ENCODE measurements at places on chromosomes 4 and X. TPM values are rescaled to one million over a fixed set of nuclear protein-coding genes. Genes with fewer than 3 reads are reported as not detected.

DNA sequence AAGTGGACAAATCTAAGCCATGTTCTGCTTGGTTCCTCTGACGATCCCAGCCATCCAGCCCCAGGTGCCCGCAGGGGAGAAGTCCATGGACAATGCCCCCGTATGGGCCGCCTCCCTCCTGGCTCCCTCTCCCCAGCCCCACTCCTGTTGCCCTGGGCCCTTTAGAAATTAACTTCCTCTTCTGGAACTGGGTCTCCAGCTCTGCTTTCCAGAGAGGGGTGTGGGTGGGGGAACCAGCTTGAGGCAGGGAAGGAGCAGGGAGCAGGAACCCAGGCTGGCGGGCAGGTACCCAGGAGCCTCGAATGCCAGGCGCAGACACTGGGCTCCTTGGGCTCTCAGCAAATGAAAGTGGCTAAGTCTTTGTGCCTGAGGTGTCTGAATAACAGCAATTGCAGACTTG lies 12.7 kb upstream of the ABLIM2 start:
- no peak for DNase-seq

GRCh38 chr4:126991965-126992364 lies 640.8 kb upstream of the INTU start:
- no peak for DNase-seq

PLXNB3 gene
- 2.2 TPM for polyA plus RNA-seq

SYNPO2 gene
- polyA plus RNA-seq, result 7.5 TPM

LRIT3 gene
- polyA plus RNA-seq, result 0.62 TPM

C4orf50 gene
- not detected for polyA plus RNA-seq

ETDA gene
- not detected for polyA plus RNA-seq

TAF7L gene
- polyA plus RNA-seq, result 0.30 TPM

DNA sequence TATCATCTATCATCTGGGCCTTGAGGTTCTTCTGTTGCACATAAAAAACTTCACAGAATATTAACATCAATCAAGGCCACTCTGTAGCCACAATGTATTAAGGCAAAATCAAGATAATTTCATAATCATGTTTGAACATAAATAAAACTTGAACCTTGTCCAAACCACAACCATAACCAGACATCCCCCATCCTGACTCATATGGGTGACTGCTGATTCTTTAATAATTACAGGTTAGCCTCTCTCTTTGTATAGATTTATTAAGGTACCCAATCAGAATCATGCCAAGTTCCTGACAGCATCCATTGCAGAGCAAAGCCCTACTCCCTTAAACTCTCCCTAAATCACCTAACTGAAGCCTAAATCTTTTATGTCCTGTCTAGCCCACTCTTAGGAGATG lies 16.7 kb upstream of the AREG start:
- no peak for DNase-seq

GRCh38 chrX:39969099-39969818 lies 128.5 kb downstream of the BCOR start:
- DNase-seq, result peak; percentile 82

DNA sequence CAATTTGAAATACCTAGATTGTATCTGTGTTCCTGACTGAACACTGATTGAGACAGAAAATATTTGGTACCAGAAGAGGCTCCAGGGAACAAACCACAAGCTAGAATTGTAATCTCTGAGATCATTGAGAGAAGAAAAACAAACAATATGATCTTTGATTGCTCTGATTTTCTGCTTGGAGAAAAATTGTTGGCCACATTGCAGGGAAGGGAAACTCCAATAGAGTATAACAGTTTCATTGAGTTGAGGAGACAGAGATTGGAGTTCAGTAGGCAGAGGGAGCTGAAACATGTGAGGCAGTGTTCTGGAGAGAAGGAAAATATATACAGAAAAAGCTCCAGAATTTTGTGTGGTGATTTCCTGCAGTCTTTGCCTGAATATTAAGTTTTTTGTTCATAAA lies 158.2 kb downstream of the C4orf33 start:
- DNase-seq, result no peak

Data from kidney (tissue), 22 donors.